Esophagus squamous epithelium (tissue), 5 donors: ENCODE measurements at places on chromosomes 5 and 9.

DNA sequence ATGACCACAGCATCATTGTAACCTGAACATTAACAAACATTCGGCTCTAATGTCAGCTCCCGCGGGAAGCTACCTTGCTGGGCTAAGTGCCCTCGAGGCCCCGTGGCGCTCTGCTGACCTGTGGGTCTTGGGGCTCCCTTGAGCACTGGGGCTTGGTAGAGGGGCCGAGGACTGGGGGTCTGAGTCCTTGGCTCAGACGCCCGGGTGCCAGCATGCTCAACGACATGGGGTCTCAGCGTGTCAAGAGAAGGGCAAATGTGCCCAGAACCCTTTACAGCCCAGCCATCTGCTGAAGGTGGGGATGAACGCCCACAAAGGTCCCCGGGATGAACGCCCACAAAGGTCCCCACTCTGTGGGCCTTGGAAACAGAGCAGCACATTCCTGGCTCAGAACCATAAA, 39.7 kb upstream of the SARDH start:
- DNase-seq, result no peak

GRCh38 chr5:113866763-113867162, 353.3 kb downstream of the YTHDC2 start:
- no peak for DNase-seq

DNA sequence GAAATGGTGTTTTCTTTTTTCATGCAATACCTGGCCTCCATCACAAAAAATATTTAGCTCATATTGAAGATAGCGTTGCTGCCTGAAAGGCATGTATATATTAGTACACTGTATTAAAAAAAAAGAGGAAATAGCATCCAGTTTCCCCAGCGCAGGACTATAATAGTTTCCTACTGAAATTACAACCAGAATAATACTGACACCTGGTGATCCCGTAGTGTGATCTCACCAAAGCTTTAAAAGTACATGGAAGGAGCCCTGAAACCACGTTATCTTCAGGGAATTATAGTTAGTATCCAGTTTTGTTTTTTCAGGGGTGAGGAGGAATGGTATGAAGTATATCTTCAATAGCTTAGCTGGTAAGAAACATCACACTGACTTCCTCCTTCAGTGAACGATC, 264.9 kb downstream of the CD180 start:
- no peak for DNase-seq

DNA sequence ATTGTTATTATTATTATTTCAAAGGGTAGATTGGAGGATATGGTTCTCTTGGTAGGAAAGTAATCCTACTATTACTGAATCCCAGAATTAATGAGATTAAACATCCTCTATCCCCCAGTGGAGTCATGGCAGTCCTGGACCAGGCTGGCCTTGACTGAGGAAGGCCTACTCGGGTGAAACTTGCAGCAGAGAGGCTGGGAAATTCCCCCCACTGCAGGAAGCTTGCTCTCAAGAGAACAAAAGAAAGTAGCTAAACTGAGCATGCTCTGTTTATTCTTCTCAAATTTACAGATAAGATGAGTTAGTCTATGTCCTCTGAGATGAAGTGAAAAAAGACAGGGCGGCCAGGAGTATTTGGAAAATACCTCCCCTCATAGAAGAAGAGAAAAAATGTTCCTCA, 233.9 kb upstream of the RPS23 start:
- no peak for DNase-seq

- no peak for DNase-seq
These were observed 101.7 kb downstream of the GDNF start for GRCh38 chr5:37738057-37738691.

DNA sequence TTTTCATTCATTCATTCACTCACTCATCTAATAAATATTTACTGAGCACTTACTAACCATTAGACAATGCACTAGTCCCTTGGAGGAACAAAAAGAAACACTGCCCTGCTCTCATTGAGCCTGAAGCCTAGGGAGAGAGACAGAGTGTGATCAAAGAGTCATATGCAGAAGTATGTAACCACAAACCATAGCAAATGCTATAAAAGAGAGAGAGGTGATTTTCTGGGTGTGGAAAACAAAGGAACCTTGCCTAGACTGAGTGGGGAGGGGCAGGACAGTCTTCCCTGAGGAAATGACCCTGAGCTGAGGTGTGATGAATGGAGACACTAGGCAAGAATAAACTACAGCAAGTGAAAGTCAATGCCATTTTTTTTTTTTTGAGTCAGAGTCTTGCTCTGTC, 10.8 kb upstream of the ADRA1B start:
- no peak for DNase-seq

- no peak for DNase-seq
These were observed 87.5 kb downstream of the ERBIN start for GRCh38 chr5:66013906-66014305.

DNA sequence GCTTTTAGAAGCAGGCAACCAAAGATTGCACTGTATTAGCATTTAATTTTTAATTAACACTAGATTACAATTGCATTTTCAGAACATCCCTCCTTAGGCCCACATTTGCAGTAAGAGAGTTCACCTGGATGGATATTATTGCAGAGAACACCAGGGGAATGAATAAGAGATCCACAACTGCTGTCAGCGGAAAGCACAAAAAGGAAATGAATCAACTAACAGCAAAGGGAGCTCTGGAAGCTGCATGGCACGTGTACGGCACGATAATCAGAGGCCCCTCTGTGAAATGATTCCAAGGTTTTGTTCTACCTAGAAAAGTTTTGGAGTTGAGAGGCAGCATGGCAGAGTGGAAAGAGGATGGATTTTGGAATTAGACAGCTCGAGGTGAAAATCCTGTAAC, 361.2 kb upstream of the C9orf72 start:
- no peak for DNase-seq

- DNase-seq, result no peak
These were observed at the start of gene F2R for GRCh38 chr5:76715736-76716455. Gene F2R, plus strand, starts transcription at chr5:76716126. Its CDS starts 182 bp downstream, at chr5:76716308.

GRCh38 chr9:31023847-31024246, 1360.6 kb upstream of the ACO1 start:
- no peak for DNase-seq

- DNase-seq, result no peak
These were observed 20.6 kb downstream of the GOLM1 start for GRCh38 chr9:86078731-86079130.

- no peak for DNase-seq
These were observed 79.3 kb downstream of the RXRA start for GRCh38 chr9:134405527-134405926.

DNA sequence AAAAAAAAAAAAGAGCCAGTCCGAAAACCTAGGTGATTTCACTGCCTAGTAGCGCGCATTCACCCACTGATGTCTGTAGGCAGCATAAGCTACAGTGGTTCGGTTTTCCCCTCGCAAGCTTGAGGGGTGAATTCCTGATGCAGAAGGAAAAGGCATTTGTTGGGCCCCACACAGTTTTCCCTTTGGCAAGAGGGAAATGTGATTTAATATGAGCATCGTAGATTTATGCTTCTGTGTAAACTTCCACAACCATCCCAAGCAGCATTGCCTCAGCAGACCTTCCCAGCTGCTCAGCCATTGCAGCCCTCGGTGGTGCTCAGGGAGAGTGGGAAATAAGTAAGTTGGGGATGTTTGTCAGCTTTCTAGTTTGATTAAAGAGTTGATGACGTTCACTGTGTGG, 231.5 kb upstream of the PPP1R2B start:
- no peak for DNase-seq

DNA sequence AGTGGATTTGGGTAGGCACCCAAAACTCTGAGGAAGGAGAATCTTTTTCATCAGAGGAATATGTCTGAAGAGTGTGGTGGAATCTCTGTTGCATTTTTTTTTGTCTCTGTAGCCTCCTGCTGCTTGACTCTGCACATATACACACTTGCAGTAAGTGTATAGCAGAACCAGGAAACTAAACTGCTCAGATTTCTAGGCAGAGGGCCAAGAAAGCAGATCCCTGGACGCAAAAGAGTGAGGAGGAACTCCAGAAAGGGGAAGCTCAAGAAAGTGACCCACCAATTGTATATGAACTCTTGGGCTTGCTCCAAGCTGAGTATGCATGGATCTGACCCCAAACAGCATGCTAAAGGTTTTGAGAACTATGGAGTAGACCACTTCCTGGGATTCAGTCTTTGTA, 181.8 kb downstream of the GADD45G start:
- DNase-seq, result no peak

GRCh38 chr5:79285833-79286232, 49.9 kb downstream of the JMY start:
- DNase-seq, result no peak

GRCh38 chr5:150557509-150557872, 49.6 kb downstream of the NDST1 start:
- no peak for DNase-seq

DNA sequence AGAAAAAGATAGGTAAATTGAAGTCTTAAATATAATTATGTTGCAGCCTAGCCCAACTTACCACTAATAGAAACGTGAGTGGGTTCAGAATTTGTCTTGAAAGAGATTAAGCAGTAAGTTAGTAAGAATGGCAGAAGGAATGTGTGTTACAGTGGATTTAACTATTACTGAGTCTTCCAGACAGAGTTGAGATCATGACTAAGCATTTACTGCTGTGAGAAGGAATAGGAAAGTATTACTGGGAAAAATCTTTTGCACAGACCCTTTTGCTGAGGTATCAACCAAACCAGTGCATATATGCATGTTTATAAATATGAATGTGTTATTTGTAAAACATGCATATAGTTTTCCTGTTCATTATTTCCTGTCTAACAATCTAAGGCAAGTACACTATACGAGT, 112.8 kb upstream of the EFNA5 start:
- no peak for DNase-seq

- DNase-seq, result no peak
These were observed 16.3 kb upstream of the DAB2 start for GRCh38 chr5:39440958-39441624.

DNA sequence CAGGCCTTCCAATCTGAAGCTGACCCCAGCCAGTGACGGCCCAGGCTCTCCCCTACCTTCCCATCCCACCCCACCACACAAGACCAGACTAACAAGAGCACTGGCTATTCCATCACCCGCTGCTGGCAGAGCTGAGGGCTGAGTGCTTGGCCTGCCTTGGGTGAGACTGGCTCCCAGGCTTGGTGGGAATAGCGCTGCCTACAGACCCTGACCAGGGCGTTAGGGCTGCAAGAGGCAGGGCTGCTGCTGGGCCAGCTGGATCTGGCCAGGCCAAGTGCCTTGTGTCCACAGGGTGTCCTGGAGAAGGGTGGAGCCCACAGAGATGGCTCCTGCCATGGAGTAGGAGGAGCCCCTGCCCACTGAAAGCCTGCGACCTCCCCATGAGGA, 31.6 kb upstream of the ANGPTL2 start:
- no peak for DNase-seq
